ENCODE measurements at places on chromosomes 16 and 17.

DNA sequence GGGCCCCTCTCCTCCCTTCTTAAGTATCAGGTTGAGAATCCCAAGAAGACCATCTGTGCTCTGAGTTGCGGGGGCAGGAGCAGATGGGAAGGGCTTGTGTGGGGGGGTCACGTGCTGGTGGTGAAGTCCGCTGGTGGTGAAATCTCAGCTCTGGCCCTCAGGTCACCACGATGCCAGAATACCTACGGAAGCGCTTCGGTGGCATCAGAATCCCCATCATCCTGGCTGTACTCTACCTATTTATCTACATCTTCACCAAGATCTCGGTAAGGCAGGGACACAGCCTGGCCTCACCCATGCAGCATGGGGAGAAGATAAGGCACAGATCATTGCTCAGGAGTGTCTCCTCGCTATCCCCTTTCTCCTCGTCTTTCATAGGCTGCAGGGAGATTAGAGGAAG is 29.7 kb downstream of the SLC5A11 start:
- no peak for DNase-seq

DNA sequence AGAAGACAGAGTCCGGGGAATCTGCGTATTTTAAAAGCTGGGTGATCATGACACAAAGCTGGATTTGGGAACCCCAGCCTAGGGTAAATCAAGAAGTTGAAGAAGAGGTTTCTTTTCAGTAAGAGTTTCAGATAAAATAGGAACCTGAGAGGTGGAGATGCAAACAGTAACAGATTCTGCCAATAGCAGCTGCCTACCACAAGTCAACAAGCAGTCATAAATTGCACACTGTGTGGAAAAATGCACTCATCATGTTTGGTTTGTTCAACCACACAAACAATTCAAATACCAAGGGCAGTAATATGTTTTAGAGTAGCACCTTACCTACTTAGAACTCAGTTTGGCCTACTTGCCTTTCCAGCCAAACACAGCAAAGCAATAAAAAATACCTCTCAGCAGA is 14.0 kb downstream of the MYO1D start:
- DNase-seq = no peak

DNA sequence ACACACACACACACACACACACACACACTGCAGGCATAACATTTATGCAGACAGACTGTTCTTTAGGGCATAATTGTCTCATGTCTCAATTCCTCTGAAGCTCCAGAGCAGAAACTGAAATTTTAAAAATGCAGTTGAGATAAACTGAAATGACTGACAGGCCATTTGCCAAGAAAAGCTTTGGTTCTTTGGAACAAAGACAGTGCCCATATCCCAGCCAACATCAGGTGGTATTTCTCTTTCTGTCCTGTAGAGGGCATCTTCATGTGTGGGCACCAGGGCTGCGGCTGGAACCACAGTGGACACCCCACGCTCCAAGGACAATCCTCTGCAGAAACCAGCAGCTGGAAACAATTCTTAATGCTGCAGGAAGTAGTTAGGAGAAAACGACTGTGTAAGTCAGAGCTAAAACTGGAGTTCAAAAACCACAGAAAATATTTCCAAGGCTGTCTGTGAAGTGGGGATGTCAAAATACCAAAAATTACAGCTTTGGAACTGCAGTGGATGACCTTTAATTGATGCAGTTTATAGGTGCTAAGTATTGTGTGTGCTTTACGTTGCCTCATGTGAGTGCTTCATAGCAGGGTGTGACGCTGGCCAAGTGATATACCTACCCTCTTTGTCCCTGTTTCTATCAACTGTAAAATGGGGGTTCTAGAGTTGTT is 10.6 kb upstream of the MEFV start:
- DNase-seq = peak; percentile 34

DNA sequence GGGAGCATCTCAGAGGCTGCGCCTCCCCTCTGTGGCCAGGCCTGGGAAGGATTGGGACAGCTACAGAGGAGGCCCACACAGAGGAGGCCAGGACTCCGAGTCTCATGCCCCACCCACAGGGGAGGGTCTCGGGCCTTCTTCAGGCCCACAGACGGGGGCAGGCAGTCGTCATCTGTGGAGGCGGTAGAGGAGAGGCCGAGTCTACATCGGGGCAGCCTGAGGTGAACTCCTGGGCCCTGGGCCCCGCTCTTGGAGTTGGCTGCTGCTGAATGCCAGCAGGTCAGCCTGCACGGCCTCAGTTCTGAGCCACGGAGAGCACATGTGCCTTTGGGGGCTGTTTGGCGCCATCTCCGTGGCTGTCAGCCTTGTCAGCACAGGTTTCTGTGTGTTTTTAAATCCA is 8.1 kb upstream of the NUDT16L1 start:
- no peak for DNase-seq

DNA sequence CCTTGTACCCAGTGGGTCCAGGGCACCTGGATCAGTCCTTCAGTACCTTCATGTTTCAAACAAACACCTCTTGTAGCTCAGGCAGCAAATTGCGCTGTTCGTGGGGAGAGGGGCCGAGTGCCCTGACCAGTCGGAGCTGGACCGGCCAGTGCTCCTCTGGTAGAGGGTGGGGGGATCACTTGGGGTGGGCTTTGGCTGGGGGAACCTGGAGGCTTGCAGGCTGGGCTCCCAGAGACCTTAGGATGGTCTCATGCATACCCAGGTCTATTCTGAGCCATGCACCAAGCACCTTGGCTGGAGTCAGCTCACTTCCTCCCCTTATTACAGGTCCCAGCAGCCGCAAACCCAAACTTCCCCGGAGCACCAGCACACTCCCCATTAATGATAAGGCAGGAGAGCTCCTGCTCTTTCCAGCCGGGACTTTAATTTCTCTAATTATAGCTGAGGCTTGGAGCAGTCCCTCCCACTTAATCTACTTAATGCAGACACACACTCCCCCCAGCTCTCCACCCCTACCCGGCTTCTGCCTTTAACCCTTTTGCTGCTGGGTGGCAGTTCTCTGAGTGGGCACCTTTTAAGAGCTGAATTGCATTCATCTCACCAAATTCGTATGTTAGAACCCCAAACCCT is 26.3 kb upstream of the MGAT5B start:
- DNase-seq = no peak

- DNase-seq = peak; percentile 20
These were observed 12.9 kb downstream of the DRC3 start for GRCh38 chr17:17985555-17985954.

DNA sequence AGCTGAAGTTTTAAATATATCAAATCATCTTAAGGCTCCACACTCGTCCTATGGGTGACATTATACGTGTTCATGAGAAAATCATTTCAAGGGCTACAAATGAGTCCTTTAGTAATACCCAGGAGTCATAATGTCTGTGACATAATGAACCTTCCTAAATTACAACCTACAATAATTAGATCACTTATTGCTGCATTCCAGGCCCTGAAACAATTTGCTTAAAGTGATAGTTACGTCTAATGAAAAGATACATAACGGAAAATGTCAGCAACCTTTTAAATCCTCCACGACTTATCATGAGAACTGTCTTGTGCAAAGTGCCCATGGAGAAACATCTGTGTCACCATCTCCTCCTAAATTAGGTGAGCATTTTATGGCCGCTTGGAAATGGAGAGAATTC is 43.4 kb downstream of the IRX3 start:
- DNase-seq = no peak

DNA sequence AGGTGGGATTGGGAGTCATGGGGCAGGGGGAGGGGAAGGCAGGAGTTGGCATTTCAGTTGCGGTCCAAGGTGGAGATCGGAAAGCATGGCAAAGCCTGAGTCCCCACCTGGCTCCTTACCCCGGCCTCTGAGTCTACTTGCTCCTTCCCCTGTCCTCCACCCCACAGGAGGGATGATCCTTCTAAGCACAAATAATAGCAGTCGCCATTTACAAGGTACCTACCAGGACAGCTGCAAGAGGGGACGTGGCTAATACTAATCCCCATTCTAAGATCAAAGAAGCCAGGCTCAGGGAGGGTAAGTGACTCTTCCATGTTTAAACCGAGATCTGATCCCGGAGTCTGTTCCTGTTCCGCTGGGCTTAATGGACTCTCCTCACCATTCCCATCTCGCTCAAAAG is 396.3 kb downstream of the SLC39A11 start:
- no peak for DNase-seq

DNA sequence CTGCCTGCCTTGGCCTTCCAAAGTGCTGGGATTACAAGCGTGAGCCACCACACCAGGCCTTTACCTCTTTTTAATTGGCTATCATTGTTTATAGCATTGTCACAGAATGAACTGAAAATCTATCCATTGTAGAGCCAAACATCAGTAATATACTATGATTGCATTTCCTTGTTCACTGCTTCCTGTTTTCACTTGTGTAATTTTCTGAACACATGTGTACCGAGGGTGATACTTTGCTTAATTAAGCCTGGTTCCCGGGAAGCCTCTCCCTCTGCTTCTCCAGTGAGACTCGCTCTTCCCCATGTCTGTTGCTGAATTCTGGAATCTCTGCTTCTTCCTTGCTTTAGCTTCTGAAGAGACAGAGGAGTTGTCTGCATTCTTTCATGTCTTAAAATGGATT is 33.1 kb downstream of the POLR3E start:
- DNase-seq = peak; percentile 13

DNA sequence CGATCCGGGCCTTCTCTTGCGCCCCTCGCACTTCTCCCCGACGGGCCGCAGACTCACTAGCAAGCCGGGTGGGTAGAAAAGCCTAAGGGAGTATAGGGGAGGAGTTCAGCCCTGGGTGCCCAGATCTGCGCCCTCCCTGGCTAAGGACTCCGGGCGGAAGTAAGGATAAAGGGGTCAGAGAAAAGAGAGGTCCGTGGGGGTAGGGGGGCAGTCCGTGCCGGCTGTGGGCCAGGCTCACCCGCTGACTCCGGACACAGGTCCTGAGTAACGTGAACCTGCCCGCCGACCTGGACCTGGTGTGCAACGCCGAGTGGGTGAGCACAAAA is 1.8 kb downstream of the NAGS start:
- DNase-seq = no peak

DNA sequence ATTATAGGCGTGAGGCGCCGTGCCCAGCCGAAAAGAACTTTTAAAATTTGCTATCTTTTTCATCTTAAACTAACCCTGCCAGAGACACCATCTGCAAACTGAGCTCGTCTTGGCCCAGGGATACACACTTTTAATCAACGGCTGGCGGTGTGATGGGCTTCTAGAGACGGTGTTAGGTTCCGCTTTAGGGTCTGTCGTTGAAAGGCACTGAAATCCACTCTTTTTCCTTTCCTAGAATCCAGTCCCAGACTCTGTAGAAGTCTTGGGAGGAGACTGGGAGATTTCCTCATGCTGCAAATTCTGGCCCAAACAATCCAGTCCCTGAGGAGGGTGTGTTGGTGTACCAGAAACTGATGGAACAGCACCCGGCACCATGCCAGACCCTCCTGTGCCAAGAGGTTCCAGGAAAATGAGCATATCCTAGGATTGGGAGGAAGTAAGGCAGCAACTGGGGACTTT is 52.0 kb upstream of the TEX2 start:
- no peak for DNase-seq

GRCh38 chr17:78132084-78132676 is 1.6 kb downstream of the TMC8 start:
- no peak for DNase-seq

- no peak for DNase-seq
These were observed 3.2 kb downstream of the TSR3 start for GRCh38 chr16:1348441-1348840.

DNA sequence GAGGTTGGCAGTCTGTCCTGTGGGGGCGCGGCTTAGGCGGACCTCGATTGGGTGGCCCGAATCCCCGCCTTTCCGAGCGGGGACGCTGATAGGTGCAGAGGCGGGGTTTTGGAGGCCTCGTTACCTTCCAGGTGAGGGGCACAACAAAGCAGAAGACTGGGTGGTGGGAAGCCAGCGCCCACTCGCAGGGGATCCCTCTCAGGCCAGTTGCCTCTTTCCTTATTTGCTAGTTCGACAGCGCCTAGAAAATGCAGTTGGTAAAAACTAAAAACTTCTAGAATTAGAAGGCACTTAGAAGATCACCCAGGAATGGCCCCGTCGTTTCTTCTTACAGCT is 730 bp downstream of the KAT7 start:
- no peak for DNase-seq

GRCh38 chr17:1713878-1714426 is 3.8 kb upstream of the TLCD2 start:
- no peak for DNase-seq

- DNase-seq = no peak
These were observed 2.3 kb downstream of the OXLD1 start for GRCh38 chr17:81664051-81664470.

GRCh38 chr17:9370467-9370866 is 205.2 kb downstream of the STX8 start:
- DNase-seq = no peak

- DNase-seq = no peak
These were observed 737.5 kb downstream of the KCNJ2 start for GRCh38 chr17:70906808-70907207.

- no peak for DNase-seq
These were observed 14.2 kb upstream of the TEKT5 start for GRCh38 chr16:10708969-10709368.

- DNase-seq = no peak
These were observed 14.7 kb upstream of the SLX4 start for GRCh38 chr16:3625911-3626732.

DNA sequence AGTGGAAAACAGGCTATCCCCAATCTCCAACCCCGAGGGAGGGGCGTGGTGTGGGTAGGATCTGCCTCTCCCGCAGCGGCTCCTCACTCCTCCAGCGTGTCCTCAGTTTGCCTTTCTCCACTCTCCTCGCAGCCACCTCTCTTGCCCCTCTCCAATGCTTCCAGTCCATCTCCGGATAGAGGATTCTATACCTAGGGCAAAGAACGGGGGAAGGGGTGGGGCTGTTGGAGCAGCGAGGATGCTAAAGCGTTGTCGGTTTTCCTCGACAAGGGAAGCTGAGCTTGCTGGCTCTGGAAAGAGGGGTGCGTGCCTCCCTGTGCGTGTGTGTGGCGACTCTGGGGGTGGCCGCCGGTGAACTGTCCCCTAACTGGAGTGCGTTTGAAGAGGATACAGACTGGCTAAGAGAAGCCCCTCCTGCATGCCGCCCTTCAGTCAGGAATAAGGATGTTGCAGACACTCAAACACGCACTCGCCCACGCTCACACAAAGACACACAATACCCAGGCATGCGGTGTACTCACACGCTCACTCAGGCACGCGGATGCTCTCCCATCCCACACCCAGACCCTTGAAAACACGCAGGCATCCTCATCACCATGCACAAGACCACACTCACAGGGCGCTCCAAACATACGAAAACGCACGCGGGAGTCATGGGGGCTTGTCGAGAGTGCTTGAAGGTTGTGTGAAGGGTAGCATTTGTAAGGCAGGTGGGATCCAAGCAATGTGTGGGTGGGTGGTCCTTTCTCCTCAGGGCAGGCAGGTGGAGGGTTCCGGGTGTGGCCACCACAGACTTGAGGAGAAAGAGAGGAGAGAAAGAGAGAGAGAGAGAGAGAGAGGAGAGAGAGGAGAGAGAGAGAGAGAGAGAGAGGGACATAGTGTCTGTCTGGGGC is 655 bp upstream of the GPR139 start:
- no peak for DNase-seq
